T-helper 2 cell treated with Interferon-gamma antibody and Interleukin-4, amounts not matched to agents 5 μg/mL and 100 μg/mL, for 36 hours (primary cell): ENCODE measurements at places on chromosomes 7 and 10.

GRCh38 chr10:90304533-90304932 lies 553.3 kb downstream of the HTR7 start:
- no peak for DNase-seq

DNA sequence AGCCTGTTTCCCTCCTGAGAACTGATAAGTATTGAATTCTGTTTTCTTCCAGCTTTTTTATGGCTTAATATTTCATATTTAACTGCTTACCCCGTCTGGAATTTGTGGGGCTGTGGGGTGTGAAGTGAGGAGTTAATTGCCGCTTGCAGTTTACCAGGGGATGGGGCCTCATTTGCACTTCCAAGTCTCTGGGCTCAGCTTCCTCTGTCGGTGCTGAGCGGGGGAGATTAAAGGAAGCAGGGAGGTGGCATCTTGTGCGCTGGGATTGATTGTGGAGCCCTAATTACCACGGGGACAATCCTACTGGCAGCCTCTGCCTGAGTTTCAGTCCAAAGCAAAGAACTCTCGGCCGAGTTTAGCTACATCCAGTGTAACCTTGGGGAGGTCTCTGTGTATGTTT lies 33.4 kb downstream of the ELFN1 start:
- no peak for DNase-seq

- DNase-seq: no peak
Observed at GRCh38 chr7:29372351-29373090, 177.9 kb downstream of the CHN2 start.

DNA sequence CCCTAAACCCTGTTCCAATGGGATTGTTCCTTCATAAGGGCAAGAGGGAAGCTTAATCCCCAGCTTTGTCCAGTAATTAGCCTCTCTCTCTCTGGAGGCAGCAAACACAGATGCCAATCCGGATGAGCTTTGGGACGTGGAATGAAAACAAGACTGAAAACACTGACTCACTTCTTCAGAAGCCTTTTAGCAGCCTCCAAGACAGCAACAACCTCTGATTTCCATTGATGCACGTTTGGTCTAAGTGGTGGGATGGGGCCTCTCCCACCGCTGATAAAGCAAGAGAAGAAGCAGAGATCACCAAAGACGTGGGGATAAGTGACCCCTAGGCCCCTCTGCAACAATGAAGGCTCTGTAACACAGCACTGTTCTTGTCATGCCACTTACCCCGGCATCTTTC lies 5.8 kb upstream of the GFRA1 start:
- no peak for DNase-seq

GRCh38 chr7:37150180-37150579 lies 298.5 kb downstream of the ELMO1 start:
- no peak for DNase-seq

DNA sequence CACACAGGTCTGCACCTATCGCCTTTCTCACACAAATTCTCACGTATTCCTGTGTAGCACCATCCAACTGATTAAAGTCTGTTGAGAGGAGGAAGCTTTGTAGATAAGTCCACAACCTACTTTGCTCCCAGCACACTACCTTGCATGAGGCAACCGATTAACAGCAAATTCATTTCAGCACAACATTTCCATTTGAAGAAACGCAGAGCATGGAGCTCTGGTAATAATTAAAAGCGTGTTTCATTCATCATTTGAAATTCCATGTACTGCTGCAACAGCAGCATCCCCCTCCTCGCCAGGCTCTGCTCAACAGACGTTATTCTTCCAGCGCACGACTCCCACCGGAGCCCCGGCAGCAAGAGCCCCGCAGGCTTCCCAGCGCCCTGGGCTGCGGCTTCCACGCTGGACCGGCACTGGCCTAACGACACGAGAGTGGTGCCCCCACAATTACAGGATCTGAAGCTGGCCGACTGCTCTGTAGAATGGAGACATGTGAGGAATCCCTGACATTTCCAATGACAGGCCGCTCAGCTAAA lies 118.8 kb downstream of the DIP2C start:
- no peak for DNase-seq

GRCh38 chr7:51160411-51160810 lies 156.2 kb downstream of the COBL start:
- DNase-seq: no peak

GRCh38 chr7:105980645-105981396 lies 17.8 kb downstream of the CDHR3 start:
- no peak for DNase-seq

GRCh38 chr10:75770626-75771081 lies 339.2 kb downstream of the LRMDA start:
- DNase-seq: no peak

DNA sequence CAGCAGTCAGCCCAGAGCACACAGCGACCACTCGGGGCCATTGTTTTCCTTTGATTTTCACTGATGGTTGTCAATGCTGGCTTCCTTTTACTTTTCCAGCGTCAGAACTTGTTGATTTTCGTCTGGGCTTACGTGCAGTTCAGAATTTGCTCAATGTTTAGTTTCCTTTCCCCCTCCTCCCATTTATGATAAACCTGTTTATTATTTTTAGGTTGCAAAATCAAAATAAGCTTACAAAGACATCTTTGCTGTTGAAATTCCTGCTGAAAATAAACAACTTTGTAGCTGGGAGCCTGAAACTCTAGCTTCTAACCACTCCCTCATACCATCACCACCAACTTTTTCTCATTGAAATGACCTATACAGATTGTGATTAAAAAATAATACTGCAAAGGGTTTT lies 83.1 kb upstream of the LYZL1 start:
- no peak for DNase-seq

- DNase-seq: no peak
Observed at GRCh38 chr7:105623906-105624305, 42.6 kb upstream of the EFCAB10 start.

GRCh38 chr10:19333631-19334030 lies 285.0 kb downstream of the MALRD1 start:
- no peak for DNase-seq

DNA sequence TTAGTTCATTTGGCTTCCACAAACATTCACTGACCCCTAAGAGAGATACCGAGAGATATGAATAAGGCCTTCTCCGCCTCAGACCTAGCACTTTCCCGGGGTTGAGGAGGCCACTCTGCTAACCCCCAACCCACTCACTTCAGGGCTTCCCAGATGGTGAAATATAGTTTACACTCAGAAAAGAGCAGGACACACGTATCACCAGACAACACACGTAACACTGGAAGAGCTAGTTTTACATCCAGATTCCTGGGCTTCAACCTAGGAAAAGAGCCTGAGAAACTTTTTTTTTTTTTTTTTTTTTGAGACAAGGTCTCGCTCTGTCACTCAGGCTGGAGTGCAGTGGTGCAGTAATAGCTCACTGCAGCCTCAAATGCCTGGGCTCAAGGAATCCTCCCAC lies 15.2 kb upstream of the DLG5 start:
- no peak for DNase-seq

- no peak for DNase-seq
Observed at GRCh38 chr7:112293416-112293815, 86.9 kb downstream of the ZNF277 start.

- no peak for DNase-seq
Observed at GRCh38 chr7:17971411-17971810, 31.1 kb upstream of the SNX13 start.

GRCh38 chr7:130207642-130208041 lies at the start of gene SSMEM1:
SSMEM1 (plus strand) TSS chr7:130207860; CDS start chr7:130207911, 51 bp downstream.
- DNase-seq: no peak

- DNase-seq: no peak
Observed at GRCh38 chr10:96548589-96548988, 34.9 kb upstream of the TLL2 start.

DNA sequence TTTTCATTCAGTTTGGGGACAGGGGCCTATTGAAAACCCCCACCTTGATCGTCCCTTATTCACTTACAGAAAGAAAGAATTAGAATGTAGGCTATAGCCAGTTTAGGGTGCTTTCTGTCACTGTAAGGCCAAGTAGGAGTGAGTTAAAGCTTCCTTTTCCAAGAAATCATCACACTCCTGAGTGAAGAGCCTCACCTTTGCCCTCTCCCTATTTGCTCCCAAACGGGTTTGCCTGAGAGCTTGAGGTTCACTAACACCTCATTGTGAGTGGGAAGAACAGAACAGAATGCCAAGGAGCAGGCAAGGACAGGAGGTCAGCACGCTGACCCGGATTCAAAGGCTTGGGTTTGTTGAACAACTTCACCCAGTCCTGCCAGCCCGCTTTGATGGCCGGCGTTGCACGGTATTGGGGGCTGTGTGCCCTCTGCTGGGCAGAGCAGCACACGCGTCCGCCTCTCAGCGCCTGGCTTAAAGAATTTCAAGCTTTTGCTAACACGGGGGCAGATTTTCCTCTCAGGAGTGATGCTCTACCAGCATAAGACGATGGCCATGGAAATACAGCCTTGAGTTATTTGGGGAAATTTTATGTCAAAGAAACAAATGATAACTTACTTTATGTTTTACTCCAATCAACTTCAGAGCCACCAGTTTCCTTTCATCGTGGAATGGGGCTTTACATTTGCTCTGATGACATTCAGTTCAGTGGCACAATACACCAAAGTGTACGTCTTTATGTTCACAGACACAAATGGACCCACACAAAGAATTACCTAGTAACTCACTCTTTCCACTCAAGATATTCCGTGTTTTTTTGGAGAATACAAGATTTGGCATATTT lies 470.0 kb downstream of the SUGCT start:
- DNase-seq: peak; percentile 4

- DNase-seq: no peak
Observed at GRCh38 chr10:43926875-43927406, 278.3 kb upstream of the ZNF32 start.

DNA sequence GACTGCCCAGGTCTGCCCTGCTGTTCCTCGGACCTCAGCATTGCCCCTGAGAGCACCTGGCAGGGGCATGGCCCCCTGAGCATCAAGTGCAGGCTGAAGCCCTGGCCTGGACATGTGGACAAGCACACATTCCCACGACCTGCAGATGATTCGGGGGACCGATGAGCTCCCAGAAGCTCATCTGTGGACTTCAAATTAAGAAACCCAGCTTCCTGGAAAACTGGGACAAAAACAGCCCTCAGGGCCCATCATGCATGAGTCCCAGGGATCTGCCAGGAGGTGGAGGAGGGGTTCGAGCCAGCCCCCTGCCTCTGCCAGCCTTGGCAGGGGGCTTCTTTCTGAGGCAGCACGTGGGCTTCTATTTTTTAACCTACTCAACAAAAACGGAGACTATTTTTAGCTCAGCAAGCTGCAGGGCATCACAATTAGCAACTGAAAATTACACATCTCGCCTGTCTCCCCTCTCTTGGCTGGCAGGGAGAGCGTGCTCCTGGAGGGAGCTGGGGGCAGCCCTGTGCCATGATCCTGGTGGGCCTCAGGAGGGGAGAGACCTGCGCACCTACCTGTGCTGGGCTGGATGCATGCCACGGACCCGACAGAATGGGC lies 51.8 kb downstream of the RASGEF1A start:
- no peak for DNase-seq

- no peak for DNase-seq
Observed at GRCh38 chr7:5470167-5470532, 46.5 kb upstream of the TNRC18 start.

- no peak for DNase-seq
Observed at GRCh38 chr7:84136336-84136735, 58.3 kb downstream of the SEMA3A start.

DNA sequence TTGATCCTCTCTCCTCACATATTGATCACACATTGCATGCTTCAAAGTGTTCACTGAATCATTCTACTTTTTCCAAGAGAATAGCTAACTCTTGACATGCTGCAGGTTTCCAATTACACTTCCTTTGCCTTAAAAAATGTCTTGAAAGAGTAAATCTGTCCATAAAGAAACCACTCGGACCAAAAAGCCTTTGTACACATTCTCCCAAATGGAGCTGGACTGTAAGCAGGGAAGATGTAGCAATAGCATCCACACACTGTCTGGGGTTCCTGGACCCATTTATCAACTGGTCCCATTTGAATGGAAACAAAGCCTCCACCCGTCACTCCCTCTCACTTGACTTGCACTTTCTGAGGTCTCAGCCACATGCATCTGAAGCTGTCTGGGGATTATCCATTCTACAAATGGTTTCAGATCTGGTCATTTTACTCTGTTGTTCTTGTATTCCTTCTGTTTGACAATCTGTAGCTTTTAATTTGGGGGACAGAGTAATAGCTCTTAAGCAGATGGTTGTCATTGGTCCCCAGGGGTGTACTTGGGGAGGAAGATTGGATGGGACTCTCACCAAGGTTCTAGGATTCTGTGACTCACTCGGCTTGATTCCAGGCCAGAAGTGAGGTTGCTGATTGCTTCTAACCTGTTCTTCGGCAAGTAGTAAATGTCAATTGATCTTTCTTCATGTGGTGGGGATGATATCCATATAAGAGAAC lies 203.5 kb downstream of the HIBADH start:
- DNase-seq: no peak

DNA sequence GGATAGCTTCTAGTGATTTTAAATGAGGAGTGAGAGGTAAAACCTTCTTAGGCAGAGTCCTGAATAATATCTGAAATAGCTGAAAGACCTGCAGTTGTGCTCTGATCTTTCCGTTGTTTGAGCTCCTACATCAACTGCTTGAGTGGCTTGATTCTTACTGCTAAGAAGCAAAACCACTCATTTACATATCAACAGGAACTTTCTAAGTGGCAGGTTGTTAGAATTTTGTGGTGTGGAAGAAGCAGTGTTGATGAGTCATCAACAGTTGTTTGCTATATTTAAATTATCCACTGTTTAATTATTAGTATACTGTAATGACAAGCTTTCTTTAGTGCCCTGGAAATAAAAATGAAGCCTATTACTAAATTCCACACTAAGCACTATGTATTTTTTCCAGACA lies 689.5 kb downstream of the DNAJB9 start:
- DNase-seq: no peak

DNA sequence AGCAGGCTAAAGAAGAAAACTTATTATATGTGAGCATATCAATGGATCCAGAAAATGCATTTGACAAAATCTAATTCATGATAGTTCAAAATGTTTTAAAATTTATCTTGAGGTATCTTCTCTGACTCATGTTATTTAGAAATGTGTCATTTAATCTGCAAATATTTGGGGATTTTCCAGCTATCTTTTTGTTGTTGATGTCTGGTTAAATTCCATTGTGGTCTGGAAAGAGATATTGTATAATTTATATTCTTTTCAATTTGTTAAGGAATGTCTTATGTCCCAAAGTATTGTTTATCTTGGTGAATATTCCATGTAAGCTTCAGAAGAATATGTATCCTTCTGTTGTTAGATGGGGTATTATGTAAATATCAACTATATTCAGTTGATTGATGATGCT lies 942.5 kb downstream of the KCNMA1 start:
- no peak for DNase-seq

DNA sequence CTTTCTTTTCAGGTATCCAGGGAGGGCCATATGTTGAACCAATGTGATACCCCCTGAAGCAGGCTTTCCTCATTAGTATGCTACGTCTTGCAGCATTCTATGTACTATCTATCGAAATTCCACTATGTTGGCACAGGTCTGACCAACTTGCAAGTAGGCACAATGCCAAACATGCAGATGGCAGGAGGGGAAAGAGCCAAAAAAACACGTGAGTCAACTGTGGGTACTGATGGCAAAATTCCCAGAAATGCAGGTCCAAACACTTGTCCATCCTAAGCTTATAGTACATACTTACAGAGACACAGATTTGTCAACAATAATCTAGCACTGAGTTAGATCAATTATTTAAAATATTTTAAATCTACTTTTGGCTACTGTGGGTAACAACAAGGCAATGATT lies 394.9 kb downstream of the DGKB start:
- no peak for DNase-seq
